ENCODE measurements at places on chromosomes 12 and 14.

DNA sequence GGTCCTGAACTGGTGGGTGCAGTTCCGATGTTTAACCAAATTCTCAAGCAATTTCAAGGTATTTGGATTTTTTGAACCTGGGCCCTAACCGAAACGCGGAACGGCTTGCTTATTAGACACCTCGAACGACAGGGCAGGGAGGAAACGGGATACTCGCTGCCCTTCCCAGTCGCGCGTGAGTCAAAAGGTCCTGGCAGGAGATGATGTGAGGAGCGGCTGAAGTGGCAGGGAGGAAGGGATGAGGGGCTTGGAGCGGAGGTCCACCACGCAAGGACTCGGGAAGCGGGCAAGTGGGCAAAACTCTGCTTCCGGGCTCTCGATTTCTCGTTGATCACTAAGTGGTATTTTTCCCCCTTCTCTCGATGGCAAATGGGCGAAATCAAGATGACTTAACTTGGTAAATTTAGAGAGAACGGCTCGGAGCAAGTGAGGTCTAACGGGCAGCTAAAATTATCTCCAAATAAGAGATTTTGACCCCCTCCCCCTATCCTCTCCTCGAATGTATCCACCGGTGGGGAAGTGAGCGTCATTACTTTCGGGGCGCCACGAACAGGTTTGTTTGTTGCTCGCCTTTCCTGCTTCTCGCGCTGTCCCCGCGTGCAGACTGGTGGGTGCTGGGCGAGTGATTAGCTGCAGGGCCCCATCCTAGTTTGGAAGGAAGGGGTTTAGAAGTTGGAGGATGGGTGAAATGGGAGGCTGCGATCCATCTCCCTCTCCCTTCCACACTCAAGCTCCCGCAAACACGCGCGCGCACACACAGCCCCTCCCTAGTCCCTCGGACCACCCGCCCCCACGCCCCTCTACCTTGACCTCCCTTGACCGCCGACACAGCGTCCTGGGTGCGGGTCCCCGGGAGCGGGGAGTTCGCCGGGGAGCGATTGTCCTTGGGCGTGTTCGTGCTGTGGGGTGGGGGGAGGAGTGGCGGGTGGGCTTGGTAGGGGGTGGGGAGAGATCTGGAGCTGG lies 986 bp upstream of the NTF3 start:
- no peak for DNase-seq

DNA sequence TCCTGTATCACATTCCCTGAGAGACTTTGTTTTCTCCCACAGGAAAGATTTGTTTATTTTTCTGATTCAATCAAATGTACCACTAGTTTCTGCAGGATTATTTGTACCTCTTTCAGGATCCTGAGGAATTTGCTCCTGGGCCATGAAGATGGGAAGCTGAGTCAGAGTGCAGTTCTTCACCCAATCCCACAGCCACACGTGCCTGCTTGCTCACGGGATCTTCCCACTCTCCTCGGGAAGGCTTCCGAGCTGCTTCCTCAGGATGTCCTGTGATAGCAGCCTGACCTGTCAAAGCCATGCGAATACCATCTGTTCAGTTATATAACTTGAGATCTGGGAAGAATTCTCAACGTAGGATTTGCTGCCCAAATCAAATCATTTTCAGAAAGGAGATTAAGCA lies 41.8 kb upstream of the HIF1A start:
- DNase-seq, result no peak

DNA sequence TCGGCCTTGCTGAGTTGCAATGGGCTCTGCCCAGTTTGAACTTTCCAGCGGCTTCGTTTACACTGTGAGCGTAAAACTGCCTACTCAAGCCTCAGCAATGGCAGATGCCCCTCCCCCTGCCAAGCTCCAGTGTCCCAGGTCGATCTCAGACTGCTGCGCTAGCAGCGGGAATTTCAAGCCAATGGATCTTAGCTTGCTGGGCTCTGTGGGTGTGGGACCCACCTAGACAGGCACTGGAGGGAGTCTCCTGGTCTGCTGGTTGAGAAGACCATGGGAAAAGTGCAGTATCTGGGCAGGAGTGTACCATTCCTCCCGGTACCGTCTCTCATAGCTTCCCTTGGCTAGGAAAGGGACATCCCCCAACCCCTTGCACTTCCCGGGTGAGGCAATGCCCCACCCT lies 88.2 kb downstream of the KLHL28 start:
- DNase-seq, result no peak

GRCh38 chr14:75369506-75369905 lies 58.3 kb upstream of the JDP2 start:
- DNase-seq, result no peak

DNA sequence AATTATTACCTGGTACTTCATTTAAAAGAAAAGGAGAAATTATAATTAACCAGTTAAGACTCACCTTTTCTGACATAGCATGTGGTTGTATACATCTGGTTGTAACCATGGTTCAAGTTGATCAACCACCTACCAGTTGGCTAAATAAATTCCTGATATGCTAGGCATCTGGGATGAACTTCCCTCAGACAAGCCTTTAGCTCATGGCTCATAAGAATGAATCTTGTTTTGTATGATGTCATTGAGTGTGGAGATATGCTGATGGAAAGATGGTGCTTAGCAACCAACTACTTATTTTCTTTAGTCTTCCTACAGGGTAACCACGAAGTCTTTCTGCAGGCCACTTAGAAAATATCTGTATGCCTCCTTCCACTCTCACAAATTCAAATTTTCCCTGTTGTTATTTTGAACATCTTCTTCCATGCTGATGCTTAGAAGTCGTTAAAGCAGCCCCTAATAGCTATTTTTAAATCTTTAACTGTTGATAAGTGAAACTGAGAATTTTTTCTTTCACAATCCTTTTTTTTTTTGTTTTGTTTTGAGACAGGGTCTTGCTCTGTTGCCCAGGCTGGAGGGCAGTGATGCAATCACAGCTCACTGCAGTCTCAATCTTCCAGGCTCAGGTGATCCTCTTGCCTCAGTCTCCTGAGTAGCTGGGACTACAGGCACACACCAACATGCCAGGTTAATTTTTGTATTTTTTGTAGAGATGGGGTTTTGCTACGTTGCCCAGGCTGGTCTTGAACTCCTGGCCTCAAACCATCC lies 51.9 kb upstream of the PTHLH start:
- DNase-seq, result no peak

DNA sequence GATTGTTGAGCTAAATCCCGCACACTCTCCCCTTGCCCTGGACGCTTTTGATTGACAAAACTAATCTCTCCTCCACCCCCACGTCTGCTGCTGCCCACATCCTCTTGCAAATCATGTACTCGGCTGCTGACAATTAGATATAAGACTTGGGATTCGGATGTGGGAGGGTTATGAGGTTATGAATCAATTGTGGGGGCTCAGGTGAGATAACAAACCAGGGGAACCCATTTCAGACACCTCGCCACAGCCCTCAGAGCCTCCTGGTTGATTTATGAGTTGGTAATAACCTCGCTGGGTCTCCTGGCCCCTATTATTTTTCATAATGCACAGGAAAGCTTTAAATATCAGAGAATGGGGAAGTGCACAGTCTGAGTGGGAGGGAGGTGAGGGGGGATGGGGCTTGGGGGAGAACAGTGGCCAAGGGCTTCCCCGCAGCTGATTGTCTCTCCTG lies 449.9 kb downstream of the DPF3 start:
- peak; percentile 55 for DNase-seq

DNA sequence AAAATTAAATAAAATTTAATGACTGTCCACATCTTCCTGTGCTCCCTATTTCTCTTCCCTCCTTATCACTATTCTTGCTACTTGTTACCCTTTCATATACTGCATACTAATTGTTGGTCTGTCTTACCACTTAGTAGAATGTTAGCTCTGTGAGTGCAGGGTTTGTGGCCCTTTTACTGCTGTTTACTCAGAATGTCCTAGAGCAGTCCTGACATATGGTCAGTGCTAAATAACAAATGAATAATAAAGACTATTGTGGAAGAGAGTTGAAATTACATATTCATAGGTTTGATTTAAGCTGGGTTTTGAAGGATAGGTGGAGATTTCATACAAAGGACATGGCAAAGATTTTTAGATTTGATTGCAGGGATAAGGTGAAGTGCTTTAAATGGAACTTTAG lies 24.5 kb downstream of the KTN1 start:
- no peak for DNase-seq

GRCh38 chr14:94545131-94545841 lies 16.0 kb upstream of the SERPINA4 start:
- no peak for DNase-seq

DNA sequence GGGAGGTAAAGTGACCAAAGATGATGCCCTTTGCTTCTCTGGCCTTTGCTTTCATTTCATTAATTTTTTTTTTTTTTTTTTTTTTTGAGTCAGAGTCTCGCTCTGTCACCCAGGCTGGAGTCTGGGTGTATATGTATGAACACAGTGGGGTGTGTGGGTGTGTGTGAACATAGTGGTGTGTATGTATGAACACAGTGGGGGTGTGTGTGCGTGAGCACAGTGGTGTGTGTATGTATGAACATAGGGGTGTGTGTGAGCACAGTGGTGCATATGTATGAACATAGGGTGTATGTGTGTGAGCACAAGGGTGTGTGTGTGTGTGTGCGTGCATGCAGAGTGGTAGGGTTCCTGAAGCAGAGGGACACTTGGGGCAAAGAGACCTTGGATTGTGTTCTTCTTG lies 9.6 kb downstream of the KLC1 start:
- DNase-seq, result peak; percentile 14

GRCh38 chr14:97544571-97544970 lies 747.4 kb downstream of the VRK1 start:
- DNase-seq, result no peak

- no peak for DNase-seq
Measured at GRCh38 chr12:109885616-109886015, 5.3 kb upstream of the GLTP start.

- DNase-seq, result no peak
Measured at GRCh38 chr12:15530361-15530760, 208.1 kb downstream of the PTPRO start.

- DNase-seq, result no peak
Measured at GRCh38 chr12:26786865-26787514, 46.0 kb downstream of the ITPR2 start.

DNA sequence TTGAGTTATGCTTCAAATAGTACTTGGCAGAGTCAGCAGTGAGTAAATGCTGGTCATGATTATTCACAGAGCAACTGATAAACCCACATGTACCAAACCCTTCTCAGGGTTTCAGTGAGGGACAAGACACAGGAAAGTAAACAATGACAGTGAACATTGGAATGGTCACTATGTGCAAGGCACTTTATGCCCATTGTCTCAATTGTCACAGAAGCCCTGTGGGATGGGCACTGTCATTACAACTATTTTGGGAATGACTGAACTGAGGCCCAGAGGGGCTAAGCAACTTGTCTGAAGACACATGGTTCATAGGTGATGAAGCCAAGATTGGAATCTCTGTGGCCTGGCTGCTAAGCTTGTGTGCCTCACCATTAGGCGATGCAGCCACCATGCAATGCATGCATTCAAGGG lies 238.5 kb downstream of the RBM19 start:
- DNase-seq, result no peak

DNA sequence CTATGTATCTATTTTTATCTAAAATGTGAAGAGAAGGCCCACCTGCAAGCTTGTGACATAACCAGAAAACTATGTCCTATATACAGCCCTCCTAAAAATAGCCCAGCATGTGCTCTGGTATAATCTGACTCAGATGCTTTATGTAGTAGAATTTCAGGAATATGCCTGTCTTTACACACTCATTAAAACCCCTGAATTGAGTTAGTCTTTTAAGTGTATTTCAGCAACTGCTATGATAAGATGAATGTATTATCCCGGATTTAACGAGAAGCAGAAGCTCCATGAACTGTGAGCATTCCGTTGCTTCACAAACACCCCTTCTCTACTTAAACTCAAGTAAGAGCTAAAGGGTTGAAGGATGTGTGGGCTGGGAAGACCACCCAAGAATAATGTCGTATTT lies 89.9 kb upstream of the PRICKLE1 start:
- no peak for DNase-seq

GRCh38 chr14:36939265-36939664 lies 233.1 kb downstream of the SLC25A21 start:
- no peak for DNase-seq

- DNase-seq, result no peak
Measured at GRCh38 chr14:67820428-67820971, 921 bp downstream of the RAD51B start.

GRCh38 chr14:53621433-53621832 lies 335.2 kb downstream of the BMP4 start:
- DNase-seq, result no peak

DNA sequence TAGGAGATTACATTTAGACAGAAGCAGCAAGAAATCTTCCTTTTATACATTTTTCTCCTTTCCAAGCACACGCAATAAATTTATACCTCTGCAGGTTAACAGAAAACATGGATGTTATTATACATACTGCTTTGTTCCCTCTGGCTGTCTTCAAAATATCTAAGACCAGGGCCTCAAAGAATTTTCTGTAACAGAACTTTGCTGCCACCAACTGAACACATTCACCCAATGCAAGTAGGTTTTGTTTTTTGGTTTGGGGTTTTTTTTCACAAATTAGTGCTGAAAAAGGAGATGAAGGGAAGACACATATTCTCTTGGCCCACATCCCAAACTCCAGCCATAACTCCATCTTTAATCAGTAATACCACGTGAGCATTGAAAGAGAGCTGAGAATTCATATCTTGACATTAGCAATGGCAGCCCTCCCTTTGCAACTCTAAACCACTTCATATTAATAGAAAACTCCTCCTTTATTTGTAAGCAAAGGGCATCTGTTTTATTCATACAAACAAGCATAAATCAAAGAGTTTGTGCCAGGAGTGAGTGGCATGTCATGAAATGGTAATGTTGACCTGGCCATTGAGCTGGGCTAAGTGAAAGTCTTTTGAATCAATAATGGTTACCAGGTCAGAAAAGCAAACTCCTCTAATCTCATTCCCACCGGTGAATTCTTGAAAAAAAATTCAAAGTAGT lies 150.8 kb upstream of the FSCB start:
- DNase-seq, result no peak

DNA sequence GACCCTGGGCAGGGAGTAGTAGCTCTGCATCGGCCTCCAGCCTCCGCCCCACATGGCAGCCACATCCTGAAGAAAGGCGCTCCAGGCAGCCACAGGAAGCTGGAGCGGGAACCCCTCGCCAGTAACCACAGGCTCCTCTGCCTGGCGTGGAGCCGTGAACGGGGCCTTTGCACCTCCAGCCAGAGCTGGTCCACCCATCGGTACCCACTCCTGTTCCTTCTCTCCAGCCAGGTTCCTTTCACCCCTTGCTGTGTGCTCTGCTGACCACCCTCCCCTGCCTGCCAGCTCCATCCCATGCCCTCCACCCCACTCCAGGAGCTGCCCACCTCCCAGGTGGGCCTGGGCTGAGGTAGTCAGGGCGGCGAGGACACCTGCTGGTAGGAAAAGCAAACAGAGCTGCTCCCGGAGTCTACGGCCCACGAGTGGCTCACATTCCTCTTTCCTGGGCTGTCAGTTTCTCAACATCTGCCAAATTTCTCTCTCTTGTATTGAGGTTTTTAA lies 2.7 kb downstream of the TGFB3 start:
- DNase-seq, result peak; percentile 13

All from activated naive CD4-positive, alpha-beta T cell treated with Interleukin-2 at 50 U/mL for 16 hours (primary cell).